ENCODE measurements at places on chromosomes 3 and 15.

DNA sequence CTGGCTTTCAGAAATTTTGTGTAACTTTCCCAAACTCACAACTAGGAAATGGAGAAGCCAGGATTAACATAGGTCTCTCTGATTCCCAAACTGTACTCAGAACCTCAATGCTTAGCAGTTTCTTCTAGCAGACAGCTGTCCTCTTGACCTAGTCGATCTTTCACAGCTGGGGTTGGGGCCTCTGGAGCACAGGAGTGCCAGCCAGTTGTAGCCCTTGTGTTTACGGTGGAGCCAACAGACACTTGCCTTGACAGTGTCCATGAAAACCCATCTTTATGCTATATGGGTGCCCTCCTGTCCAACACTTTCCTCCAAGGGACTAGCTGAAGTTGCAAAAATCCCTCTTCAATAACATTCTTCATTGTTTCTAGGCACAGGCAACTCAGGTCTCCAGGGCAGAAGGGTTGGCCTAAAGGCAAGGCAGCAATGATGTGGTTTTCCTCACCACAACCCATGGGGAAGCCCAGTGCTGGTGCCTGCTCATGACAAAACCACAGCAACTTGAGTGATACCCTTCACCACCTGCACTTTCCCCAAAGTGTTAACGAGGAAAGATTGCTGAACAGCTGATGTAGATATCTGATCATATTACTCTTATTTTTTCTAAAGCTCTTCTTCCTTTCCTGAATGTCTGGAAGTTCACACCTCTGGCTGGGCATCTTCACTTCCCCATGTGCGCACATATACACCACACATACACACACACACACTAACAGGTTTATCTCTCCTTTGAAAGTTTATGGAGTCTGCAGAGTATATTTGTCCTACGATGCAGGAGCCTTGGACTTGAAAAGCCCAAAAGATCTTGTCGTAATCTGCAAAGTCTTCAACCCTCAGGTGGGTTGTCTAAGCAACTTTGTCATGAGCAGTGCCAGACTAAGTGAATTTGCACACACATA lies 11.0 kb upstream of the KNG1 start:
- no peak for DNase-seq

DNA sequence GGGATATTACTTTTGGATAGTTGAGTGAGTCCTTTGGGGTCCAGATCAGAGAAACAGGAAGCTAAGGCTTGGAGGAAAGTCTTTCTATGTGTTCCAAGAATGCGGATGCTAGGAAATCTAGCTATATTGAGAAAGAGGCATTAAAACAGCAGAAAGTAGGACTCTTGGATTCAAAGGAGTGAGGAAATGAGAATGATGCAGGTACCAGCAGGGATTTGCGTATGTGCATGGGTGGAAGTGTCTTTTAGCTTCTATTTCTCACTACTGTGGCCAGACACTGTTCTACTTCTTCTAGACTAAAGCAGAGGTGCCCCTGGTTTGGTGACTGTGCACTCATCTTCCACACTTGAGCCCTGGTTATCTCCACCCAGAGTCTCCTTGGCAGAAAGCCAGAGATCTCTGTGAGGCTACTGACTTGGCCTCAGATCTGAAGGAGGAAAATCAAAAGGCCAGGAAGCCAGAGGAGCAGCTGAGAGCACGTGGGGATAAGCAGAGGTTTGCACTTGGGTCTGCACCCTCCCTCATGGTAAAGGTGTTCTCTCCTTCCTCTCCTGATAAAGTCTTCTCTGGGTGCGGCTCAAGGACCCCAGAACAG lies 44.3 kb downstream of the ATP2B2 start:
- no peak for DNase-seq

DNA sequence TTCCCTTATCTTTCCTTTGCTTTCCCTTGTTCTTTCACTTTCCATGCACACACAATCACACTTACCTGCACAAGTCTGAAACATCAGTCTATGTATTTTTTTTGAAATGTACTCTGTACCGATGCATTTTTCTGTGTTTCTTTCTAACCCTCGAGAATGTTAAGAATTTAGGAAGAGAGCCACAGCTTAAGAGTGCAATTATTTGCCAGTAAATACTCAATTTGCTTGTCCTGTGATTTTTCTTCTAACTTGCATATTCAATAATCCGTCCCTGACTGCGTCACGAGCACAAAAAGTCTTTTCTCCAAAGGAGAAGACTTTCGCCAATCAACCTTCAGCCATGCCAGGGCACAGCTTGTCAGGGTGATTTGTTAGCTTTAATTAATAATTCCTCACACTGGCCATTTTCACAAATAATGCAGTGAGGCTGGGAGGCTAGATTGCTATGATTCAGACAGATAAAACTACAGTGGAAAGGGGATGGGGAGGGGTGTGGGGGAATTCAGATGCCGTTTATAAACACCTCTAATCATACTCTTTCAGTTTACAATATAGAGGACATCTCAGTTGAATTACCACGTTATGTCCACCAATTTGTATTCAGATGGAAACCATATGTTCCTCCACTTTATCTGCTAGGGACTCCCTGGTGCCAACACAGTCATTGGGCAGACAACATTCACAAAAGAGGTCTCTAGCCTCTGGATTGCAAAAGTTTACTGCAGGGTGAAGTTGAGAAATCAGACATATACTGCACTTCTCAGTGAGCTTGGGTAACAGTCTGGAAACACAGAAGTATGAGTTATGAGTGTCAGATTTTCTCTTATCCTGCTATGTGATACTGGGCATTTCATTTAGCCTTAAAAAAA lies 388.0 kb downstream of the ZBTB20 start:
- no peak for DNase-seq

DNA sequence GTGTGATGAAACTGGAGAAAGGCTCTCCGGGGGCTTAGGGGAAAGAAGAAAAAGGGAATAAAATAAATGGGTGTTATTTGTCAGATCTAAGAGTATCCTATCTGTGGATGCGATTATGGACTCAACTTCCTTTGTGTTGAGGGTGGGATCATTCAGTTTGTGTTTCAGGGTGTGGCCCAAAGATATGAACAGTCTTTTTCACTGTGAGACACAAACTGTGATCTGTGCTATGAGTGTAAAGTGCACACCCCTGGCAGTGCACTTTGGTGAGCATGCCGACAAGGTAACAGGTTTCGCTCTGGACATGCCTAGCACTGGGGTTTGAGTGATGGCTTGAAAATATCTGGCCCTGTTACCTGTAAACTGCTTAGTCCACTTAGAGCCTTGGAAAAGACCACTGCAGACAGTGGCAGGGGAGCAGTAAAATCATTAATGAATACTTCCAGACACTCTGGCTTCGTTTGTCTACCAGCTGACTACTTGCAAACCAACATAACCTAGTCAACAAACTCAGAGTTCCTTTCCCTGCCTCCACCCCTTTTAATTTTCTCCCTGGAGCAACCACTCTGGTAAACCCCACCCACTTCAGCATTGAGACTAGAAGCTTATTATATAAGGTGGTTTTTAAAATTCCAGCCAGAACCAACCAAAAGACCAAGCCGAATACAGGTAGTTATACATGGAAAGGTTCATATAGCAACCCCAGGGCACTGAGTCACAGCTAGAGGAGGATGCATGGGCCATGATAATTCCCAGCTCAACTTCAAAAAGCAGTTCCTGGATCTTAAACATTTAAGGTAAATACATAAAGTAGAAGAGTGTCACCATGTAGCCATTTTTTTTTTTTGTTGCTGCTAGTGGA lies 55.1 kb downstream of the TAMM41 start:
- DNase-seq = no peak

- DNase-seq = no peak
Observed at GRCh38 chr15:80199869-80200268, 47.1 kb downstream of the FAH start.

GRCh38 chr3:71197841-71198565 lies 385.5 kb downstream of the FOXP1 start:
- no peak for DNase-seq

DNA sequence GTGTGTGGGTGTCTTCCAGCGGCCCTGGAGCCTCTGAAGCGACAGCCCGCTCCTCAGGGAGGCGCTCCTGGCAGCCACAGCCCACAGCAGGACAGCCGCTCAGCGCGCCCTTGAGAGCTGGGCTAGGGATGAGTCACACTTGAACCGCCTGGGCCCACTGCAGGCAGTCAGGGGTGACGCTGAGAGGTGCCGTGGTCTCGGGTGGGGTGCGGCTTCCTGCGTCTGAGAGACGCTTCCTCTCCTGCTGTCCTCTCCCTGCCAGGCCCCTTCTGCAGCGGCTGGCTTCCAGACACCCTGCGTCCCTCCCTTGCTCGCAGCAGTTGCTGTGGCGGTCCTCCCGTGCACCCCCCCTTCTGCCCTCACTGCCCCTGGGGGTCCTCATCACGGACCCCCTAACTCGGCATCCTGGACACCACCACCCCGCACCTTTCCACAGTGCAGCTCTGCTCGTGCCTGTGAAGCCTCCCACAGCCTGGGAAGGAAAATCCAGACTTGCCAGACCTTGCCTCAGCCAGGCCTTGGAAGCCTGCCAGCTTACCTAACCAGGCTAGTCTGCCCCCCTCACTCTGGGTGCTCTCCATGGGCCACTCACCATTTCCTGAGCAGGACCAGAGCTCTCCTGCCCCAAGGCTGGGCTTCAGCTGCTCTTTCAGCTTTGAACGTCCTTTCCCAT lies 1.1 kb upstream of the SPTBN5 start:
- DNase-seq = no peak

DNA sequence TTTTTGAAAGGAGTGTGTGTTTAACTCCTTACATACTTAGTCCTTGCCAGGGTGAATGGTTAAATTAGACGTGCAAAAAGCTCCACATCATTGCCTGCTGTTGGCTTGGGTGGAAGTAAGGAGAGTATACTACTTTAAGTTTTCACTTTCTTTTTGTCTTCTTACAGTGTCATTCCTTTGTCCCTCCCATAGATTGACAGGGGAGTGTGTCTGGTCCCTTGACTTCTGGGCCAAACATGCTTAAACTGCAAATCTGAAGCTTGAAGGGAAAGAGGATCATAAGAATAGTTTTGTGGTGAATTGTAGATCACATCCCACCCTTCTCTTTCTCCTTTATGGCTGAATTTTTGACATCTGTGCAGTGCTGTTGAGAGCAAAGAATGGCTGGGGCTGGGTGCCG lies 355.8 kb upstream of the C2CD4B start:
- DNase-seq = no peak

Measured in HuH-7.5 (cell line).